Stimulated activated naive CD4-positive, alpha-beta T cell (primary cell): ENCODE measurements at places on chromosomes 2 and 18.

GRCh38 chr18:6563896-6564295 lies 149.2 kb upstream of the L3MBTL4 start:
- DNase-seq = no peak

DNA sequence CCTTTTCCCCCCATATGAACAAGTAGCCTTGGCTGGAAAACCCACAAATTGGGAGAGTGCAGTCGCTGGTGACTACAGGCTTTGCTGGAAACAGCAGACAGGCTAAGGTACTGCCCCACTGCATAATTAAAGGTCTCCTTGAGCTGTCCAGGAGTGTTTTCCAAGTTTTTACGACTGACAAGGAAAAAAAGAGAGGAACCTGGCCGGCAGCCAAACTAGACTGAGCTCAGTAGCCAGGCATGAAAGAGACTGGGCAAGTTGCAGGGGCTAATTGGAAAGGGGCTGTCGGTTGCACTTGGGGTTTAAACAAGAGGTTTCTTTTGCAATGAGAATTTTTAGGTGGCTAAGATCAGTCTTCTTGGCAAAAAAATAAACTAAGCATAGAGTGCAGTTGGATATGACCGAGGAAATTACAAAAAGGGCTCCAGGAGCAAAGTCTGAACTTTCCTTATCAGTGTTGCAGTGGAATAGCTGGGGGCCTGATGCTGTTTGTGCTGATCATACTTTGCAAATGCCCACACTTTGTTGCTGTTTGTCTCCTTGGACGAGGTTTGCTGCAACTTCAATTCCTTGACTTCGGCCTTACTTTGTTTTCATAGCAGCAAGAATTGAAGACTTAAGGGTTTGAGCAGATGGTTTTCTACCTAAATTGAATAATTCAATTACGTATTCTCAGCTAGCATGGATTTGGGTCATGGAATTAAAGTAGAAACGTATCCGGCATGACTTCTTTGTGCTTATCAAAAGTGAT lies 2.1 kb downstream of the GULP1 start:
- no peak for DNase-seq

GRCh38 chr2:9984217-9984739 lies 32.8 kb downstream of the GRHL1 start:
- DNase-seq = no peak

GRCh38 chr2:47569658-47570475 lies 166.9 kb downstream of the MSH2 start:
- DNase-seq = no peak

DNA sequence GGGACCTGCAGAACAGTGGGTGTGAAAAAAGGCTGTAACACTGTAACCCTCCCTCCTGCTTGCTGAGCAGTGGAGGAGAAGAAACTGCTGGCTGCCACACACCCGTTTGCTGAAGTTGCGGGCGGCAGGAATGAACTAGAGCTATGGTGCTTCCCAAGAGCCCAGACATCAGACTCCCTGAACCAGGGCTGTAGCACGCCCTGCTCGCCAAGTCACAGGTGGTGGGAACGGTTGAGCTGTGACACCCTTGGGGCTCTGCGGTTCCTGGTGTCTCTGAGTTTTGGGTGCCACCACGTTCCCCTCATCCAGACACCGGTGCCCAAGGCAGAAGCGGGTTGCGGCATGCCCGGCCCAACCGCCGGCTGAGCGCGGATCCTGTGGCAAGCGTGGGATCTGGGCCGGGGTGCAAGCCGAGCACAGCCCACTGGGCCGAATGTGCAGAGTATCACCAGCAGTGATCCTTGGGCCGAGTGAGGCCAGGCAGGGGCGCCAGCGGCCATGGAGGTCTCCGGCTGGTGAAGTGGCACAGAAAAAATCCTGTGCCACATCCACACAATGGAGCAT lies 15.0 kb upstream of the ADI1 start:
- DNase-seq = no peak

- no peak for DNase-seq
Measured at GRCh38 chr2:46148369-46148736, 148.9 kb upstream of the EPAS1 start.

GRCh38 chr2:238841542-238842164 lies 6.2 kb upstream of the TWIST2 start:
- no peak for DNase-seq

GRCh38 chr2:16553226-16553625 lies 112.4 kb downstream of the CYRIA start:
- no peak for DNase-seq

DNA sequence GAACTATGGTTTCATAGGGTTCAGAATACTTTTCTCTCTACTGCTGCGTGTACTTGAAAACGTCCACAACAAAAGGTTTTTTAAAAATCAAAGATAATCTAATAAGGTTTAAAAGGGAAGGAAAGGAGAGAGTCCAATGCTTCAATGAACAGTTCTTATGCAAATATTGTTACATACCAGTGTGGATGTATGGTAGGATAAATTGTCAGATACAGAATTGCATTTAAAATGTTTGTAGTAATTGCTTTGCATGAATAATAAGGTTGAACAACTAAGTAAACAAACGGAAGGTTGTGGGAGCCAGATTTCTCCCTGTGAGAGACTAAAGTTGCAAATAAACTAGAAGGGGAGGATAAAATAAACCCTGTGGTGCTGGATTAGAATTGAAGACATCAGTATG lies 53.8 kb upstream of the RBBP8 start:
- no peak for DNase-seq

- DNase-seq = no peak
Measured at GRCh38 chr2:217797661-217798069, 205.1 kb downstream of the TNS1 start.

GRCh38 chr2:178152542-178152941 lies 40.3 kb downstream of the RBM45 start:
- DNase-seq = no peak

GRCh38 chr2:120470041-120470965 lies 124.4 kb downstream of the INHBB start:
- no peak for DNase-seq
